ENCODE measurements at places on chromosomes 1 and 21.

- no peak for DNase-seq
Measured at GRCh38 chr1:31531177-31531999, 44.9 kb upstream of the TINAGL1 start.

DNA sequence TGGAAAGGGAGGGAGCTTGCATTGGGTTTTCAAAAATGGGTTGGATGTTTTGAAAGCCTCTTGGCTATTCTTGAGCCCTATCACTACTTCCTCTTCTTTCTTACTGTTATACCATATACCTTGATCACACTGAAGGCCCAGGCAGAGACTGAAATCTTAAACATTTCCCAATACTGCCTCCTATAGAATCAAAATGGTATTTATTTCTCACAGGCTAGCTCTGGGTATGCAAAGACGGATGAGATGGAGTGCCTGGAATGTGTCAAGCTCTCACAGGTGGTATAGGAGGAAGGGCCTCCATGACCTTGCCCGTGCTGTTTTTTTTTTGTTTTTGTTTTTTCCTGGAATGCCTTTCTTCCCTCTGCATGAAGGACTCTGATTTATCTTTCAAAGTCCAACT lies 268.4 kb upstream of the USP24 start:
- no peak for DNase-seq

GRCh38 chr1:207670192-207670591 lies 25.3 kb downstream of the CR1L start:
- no peak for DNase-seq

- DNase-seq = no peak
Measured at GRCh38 chr1:53359934-53360276, 32.0 kb upstream of the LRP8 start.

GRCh38 chr1:45630429-45630828 lies 6.6 kb upstream of the CCDC17 start:
- DNase-seq = no peak

- no peak for DNase-seq
Measured at GRCh38 chr1:6278263-6278662, 17.4 kb upstream of the GPR153 start.

GRCh38 chr1:218787826-218788225 lies 385.9 kb upstream of the LYPLAL1 start:
- no peak for DNase-seq

- DNase-seq = no peak
Measured at GRCh38 chr1:155081472-155082300, 3.0 kb downstream of the EFNA3 start.

GRCh38 chr1:97427371-97427770 lies 493.5 kb downstream of the DPYD start:
- no peak for DNase-seq

DNA sequence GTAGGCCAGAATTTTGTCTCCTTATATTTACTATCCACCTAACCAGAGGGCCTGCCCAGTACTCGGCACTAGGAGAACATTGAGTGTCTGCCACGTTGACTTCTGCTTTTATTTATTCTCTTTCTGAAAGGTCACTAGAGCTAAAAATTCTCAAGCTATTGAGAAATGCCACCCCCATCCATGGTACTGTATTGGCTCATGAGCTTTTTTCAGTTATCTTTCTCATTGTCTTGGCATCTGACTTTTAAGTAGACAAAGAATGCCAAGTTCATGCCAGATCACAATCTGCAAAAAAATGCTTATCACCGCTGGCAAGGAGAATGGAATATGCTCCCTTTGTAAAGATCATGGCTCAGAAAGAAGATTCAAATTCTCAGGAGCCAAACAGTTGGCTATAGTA lies 49.8 kb upstream of the MROH9 start:
- no peak for DNase-seq

DNA sequence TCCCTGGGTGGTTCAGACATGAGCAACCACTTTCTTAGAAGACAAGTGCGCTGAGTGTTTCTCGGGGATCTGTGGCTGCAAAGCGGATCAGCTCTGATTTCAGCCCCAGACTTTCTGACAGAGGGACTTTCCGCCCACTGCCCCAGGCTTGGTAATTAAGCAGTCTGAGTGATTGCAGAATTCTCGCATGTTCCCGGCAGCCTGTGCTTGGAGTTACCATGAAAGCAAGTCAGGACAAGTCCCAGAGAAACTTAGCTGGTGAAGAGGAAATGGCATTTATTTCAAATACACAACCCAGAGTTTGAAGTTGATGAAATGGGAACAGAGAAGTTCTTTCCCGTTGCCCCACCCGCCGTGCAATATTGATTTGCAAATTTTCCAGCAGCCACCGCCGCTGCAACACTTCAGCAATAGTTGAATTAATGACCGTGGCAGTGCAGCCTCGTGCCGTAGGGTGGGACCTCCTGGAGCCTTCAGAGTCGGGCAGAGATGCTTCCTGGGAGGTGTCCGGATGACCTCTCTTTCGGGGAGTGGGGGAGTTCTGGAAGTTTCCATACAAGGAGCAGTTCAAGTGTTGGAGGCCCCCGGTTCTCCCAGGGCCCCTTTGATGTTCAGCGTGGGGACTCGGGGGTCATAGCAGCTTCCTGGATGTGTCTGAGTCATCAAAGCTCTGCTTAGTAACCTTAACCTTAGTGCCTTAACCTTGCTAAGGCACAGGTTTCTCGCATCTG lies 134.7 kb downstream of the KAZN start:
- no peak for DNase-seq

- no peak for DNase-seq
Measured at GRCh38 chr1:11441211-11441952, 37.6 kb upstream of the DISP3 start.

DNA sequence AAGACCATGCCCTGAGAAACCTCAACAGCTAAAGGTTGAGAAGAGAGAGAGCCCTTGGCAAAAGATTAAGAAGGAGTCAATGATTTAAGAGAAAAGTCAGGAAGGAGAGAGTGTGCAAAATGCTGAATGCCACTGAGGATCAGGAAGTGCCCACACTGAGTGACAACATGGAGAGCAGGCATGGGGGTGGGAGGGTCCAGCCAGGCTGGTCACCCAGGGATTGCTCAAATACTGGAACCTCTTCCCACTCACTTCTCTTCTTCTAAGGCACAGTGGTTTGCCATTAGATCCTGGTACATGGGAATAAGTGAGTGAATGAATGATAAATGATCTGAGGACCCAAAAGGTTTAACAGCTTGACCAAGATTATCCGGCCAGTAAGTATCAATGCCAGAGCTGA lies 11.1 kb downstream of the PRR9 start:
- DNase-seq = no peak

- no peak for DNase-seq
Measured at GRCh38 chr1:22687191-22687590, 23.4 kb upstream of the EPHB2 start.

- DNase-seq = no peak
Measured at GRCh38 chr1:199279067-199279466, 640.2 kb downstream of the PTPRC start.

DNA sequence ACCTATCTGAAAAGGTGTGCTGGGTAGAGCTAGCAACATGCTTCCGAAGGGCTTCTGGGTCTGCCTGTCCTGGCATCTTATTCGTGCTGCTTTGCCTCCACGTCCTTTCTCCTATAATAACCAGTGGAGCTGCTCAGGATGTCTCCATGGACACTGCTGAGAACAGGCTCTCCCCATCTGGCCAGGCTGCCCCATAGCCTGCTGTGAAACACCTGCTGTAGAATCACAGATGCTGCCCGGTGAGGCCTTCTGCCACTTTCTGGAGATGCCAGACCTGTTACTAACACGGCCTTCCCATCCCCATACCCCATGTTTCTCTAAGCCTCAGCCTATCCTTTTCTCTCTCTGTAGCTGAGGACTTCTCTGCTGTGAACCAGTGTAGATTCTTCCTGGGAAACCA lies 120.5 kb downstream of the IER5 start:
- no peak for DNase-seq

- DNase-seq = no peak
Measured at GRCh38 chr1:192554904-192555303, 20.7 kb upstream of the RGS1 start.

- no peak for DNase-seq
Measured at GRCh38 chr1:241715956-241716355, 63.9 kb downstream of the WDR64 start.

GRCh38 chr1:71222668-71223067 lies 141.8 kb upstream of the ZRANB2 start:
- no peak for DNase-seq

- DNase-seq = no peak
Measured at GRCh38 chr1:222886878-222887351, 72.1 kb downstream of the DISP1 start.

GRCh38 chr1:85576642-85577418 lies 3.7 kb upstream of the CCN1 start:
- DNase-seq = no peak

- DNase-seq = peak; percentile 45
Measured at GRCh38 chr1:6889875-6890480, 104.7 kb downstream of the CAMTA1 start.

DNA sequence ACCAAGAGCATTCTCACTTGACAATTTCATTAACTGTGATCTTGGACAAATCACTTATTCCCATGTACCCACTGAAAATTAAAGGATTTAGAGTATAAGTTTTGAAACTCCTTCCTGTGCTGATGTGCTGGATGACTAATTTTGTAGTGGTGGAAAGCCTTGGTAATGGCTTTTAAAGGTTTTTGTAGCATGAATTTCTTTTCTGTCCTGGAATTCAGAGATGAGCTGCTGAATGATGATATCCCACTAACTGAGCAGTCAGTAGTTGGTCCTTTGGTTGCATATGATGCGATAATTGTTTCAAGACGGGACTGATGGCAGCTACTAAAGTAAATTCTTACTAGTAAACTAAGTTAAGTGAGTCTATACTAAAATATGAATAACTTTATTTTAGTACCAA lies 5.2 kb downstream of the RPL5 start:
- DNase-seq = no peak

GRCh38 chr1:214402613-214403083 lies 121.7 kb downstream of the SMYD2 start:
- DNase-seq = no peak

- DNase-seq = no peak
Measured at GRCh38 chr21:37374027-37374426, 7.5 kb downstream of the DYRK1A start.

GRCh38 chr1:215477632-215478031 lies 89.5 kb upstream of the KCTD3 start:
- no peak for DNase-seq

DNA sequence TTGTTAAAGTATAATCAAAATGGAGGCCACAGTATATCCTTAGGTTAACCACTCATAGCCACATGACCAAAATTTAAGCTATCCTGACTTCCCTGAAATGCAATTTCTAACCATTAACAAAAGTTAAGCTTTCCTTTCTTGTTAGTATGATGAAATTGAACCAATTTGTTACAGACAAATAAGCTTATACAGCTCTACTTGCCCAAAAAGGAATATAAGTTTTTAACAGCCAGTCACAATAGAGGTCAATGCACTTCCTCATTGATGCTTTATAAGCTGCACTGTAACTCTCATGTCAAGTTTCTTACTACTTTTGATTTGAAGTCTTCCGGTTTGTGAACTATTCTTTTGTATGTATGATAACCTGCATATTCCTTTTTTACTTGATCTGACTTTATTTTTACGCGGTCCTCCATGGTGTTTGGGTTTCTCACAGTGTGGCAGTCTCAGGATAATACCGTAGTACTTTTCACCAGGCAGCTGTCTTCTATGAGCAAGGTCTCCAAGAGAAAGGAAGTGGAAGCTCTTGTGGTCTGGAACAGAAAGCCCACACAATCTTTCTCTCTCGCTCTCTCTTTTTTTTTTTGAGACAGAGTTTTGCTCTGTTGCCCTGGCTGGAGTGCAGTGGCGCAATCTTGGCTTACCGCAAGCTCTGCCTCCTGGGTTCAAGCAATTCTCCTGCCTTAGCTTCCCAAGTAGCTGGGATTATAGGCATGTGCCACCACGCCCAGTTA lies 331.6 kb downstream of the SRGAP2C start:
- peak; percentile 50 for DNase-seq

DNA sequence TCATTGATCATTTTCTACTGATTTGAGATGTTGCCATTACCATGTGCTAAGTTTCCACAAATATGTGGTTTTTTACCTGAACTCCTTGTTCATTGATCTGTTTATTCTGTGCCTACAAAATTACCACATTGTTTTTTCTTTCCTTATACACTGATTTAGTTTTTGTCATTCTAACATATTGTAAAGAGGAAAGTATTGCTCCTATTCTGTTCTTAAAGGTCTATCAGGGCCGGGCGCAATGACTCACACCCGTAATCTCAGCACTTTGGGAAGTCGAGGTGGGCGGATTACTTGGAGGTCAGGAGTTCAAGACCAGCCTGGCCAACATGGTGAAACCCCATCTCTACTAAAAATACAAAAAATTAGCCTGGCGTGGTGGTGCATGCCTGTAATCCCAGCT lies 75.1 kb downstream of the CAMTA1 start:
- DNase-seq = no peak

DNA sequence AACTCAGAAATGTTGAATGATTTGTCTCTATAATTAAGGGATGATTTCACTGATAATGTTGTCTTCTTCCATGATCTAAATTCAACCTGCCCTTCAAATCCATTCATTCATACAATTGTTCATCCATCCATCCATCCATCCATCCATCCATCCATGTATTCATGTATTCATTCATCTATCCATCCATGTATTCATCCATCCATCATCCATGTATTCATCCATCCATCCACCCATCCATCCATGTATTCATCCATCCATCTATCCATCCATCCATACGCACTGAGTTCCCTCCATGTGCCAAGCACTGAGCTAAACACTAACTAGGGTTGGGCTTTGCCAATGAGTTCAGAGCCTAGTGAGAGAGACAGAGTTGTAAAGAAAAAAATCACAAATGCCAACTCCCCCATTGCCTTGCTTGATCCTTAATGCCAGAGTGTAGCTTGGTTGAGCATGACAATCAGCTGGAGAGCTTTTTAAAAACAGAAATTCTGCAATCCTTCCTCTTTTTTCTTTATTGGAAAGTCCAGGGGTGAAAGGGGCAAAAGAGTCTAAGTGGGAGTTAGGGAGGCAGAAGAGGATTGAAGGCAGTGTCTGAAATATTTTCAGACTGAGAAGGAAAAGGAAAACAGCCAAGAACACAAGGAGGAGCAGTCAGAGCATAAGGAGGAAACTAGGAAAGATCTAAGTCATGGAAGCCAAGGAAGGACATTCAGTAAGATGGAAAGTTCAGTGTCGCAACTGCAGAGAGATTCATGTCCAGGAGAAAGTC lies 92.4 kb upstream of the ERG start:
- no peak for DNase-seq

Measured in CD4-positive, alpha-beta T cell treated with Interleukin-2 at 100 ng/mL for 4 hours (primary cell).